ENCODE measurements at places on chromosomes 5 and 9.

DNA sequence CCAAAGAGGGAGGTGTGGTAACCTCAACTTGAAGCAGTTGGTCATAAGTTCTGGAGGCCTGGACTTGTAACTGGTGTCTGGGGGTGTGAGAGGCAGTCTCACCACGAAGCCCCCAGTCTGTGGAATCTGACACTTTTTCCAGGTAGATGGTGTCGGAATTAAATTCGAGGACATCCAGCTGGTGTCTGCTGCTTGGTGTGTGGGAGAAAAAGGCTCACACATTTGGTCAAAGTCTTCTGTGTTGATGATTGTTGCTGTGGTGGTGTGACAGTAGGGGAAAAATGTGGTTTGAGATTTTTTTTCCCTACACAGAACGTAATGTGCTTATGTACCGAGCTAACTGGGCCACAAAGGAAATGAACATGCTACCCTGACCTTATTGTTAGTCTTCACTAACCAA lies 251.9 kb downstream of the MAT2B start:
- DNase-seq, result no peak

- no peak for DNase-seq
These were observed 103.8 kb downstream of the DRD1 start for GRCh38 chr5:175340180-175340579.

GRCh38 chr9:73269430-73270101 lies 117.9 kb downstream of the ANXA1 start:
- no peak for DNase-seq

DNA sequence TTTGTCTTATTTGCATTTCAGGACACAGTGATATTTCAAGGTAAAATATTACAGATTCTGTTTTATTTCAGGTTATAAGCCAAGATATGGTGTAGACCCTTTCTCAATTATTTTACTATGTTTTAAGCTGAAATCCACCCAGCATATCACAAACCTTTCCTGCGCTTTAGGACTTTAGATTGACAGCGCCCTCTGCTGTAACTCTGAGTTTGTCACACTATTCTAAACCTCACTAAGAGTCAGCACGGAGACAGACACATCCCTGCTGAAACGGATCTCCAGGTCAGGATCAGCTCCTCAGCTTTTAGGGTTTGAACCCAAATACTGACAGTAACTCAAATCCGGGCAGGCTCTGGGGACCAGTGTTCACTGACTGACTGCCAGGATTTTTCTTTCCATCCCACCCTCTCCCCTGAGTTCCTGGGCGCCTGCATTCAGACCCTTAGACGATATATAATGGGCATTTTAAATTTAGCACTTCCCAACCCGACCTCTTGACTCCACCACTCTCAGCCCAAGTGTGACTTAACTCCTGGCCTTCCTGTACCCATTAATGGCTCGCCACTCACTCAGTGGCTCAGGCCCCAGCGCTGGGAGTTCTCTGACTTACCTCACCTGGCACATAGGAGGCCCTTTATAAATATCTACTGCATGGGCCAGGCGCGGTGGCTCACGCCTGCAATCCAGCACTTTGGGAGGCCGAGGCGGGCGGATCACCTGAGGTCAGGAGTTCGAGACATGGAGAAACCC lies 33.5 kb downstream of the TLX3 start:
- DNase-seq, result peak; percentile 45

DNA sequence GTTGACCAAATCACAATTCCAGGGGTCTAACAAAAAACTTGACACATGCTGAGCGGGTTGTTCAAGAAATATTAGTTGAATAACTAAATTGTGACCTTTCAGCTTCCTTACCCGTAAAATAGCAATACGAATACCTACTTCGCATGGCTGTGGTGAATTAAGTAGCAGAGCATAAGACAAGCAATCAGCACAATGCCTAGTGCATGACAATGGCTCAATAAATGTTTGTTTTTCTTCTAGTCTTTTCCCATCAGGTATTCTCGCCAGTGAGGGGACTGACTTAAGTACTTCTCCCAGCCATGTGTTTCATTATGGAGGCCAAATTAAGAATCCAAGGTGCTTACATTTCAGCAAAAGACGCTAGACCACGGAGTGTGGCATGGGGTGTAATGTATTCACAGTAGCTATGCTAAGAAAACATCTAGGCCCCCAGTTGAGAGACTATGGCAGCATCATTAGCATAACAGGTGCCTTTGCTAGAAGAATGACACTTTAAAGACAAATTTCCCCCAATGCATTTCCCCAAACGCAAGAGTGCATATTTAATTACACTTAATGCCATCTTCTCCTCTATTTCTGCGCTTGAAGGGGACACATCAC lies 145.9 kb downstream of the ASTN2 start:
- DNase-seq, result no peak

DNA sequence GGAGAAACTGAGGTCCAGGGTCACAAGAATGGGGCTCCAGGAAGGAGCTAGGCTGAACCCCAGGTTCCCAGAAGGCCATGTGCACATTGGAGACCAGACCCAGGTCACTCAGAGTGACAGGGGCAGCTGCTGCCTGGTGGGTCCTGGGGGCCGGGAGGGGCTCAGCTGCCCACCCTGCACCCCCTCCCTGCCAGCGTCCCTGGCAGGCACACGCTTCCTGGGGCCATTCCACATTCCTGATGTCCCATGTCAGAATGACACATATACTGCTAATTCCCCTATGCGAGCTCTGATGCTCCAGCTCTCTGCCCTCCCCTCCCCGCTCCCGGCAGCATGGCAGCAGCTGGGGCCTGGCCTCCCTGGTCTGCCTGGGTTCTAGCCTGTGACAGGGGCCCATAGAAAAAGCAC lies 14.0 kb downstream of the FGFR4 start:
- no peak for DNase-seq

DNA sequence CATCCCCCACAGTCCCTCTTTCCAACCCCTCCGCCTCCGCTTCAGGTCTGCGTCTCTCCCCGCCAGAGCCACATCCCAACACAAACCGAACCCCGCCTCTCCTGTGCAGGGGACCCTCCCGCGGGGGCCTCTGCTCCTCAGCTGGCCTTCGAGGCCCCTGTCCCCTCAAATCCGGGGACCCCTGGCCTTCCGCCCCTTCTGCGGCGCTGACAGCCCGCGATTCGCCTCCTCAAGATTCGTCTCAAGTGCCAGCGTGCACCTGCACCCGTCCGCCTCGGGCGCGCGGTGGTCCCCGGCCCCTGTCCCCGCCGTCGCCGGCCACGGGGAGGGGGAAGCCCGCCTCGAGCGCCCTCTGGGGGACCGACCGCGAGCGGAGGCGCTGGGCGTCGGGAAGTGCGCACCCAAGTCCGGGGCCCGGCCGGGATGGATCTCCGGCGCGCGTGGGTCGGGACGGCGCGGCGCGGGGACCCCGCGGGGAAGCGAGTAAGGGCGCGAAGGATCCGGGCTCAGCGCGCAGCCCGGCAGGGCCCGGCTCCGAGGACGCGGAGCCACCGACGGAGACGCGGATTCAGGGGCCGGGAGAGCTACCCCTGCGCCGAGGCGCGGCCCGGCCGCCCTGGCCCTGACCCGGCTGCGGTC lies 623 bp downstream of the FLT4 start:
- DNase-seq, result peak; percentile 6

- peak; percentile 51 for DNase-seq
These were observed 60.8 kb downstream of the CSF2 start for GRCh38 chr5:132134384-132134783.

GRCh38 chr5:168324859-168325630 lies 33.6 kb downstream of the WWC1 start:
- no peak for DNase-seq

DNA sequence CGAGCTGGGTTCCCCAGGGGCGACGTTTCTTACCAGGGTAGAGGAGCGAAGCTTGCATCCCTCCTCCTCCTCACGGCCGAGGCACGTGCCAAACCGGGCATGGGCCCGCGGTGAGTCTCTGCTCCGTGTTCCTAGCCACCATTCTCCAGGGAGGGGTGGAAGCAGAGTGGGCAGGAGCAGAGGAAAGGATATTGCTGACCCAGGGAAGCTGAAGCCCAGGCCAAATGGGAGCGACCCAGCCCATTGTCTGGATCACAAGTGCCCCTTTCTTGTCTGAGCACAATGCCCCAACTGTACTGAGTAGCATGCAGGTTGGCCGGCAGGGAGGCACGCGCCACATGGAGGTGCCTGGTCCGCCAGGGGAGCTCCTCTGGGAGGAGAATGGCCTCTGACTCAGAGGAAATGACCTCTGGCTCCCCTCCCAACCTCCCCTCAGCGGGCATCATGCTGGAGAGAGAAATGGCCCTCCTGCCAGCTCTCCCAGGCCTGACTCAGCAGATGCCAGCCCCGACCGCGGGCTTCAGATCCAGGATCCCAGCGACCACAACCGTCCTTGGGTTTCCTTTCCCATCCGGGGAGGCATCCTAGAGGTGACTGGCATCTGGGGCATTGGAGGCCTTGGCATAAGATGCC lies 1.1 kb downstream of the PRR7 start:
- DNase-seq, result no peak

- DNase-seq, result no peak
These were observed 1534.3 kb downstream of the MAT2B start for GRCh38 chr5:165039748-165040147.

DNA sequence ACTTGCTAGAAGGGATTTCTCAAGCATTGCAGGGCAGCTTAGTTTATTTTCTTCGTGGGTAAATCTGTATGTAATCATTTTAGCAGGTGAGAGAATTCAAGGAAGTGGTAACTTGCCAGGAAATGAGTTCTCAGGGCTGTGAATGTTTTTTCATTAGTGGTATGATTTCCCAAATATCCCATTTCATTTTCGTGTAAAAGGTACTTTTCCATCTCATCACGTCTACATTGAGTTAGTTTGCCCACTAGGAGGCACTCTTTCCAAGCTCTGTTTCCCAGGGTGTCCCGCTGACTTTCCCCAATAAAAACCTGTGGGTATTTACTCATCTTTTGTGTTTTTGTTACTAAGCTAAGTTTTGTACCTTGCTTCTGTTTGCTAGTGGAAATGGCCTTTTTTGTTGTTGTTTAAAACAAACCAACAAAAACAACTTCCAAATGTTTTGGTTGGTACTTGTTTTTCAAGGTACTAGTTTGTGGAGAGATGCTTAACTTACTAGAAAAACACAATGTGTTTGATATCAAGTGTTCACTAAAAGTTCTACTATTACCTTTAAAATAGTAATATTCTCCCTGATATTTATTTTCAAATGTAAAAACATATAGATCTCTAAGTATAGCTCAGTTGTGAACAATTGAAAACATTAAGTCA lies 373.6 kb downstream of the ADGRV1 start:
- peak; percentile 45 for DNase-seq

DNA sequence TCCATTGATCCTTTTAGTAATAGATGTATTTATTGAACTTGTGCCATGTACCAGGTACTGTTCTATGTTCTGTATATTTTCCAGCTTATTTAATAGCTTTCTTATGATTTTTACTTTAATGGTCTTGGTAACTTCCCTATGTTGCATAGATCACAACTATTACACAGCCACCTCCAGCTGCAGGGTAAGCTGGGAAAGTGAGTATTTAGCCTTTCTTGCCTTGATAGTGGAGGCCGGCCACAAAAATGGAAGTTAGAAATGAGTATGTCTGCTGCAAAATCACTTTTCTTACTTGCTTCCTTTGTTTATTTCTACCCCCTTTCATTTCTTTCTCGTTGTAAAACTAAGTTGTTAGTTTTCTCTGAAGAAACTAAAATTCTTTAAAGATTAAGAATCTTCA lies 43.1 kb upstream of the ANKDD1B start:
- no peak for DNase-seq

DNA sequence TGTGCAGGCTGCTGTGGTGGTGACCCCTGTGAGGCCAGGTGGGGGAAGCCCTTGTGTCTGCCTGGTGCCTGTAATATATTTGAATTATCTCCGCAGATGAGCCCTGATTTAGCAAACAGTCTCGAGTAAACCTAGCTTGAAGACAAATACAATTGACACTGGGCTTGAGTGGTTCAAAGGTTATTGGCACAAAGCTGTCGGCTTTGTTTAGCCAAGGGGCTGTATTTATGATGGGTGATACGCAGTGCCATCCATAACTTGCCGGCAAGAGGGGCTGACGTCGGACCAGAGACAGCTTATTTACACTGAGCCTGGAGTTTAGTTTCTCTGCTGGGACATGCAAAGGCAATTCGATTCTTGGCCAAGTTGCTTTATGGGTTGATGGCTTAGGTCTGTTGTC lies 20.0 kb upstream of the PITX1 start:
- DNase-seq, result no peak

DNA sequence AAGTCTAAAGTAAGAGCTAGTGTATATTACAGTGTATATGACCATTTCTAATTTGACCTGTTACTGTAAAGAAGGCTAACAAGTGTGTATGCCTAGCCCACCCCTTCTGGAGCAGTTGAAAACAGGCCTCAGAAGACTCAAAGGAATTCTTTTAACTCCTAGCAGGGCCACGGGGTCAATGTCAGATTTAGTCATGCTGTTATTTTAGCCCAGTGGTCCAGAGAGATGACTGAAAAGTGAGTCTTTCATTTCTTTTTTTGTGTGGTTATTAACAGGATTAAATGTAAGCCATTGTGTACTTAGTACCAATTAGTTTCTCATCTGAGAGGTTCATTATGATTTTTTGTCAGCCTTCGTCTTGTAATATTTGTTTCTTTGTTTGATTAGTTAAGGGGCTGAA lies 24.4 kb downstream of the ZCCHC7 start:
- no peak for DNase-seq

DNA sequence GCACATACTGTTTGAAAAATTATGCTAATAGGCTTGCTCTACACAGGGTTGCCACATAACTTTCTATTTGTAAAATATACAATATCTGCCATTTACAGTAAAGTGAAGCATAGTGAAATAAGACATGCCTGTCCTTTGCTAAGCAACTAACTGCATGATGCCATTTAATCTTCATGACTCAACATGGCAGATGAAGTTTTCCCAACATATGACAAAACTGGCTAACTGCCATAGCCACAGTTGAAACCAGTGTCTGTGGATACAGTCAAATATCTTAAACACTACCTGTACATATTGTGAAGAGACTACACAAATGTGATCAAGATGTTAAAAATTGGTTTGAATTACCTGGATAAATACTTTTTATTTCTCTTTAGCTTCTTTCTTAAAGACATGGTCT lies 3.1 kb upstream of the DMAC1 start:
- no peak for DNase-seq

GRCh38 chr5:139482050-139482889 lies at the start of gene STING1:
Gene STING1 (minus strand): TSS chr5:139482758. CDS start chr5:139481704, 1,054 bp downstream.
- DNase-seq, result peak; percentile 84

GRCh38 chr9:80158131-80158530 lies 586.4 kb downstream of the TLE4 start:
- DNase-seq, result no peak

- DNase-seq, result no peak
These were observed 177.9 kb downstream of the MAPKAP1 start for GRCh38 chr9:125529107-125529506.

GRCh38 chr5:14607104-14607503 lies 25.5 kb downstream of the OTULINL start:
- DNase-seq, result no peak

GRCh38 chr5:134133188-134133994 lies 18.9 kb downstream of the TCF7 start:
- DNase-seq, result no peak
